Caudate nucleus (tissue), 63 donors: ENCODE measurements at places on chromosomes 12 and 14.

DNA sequence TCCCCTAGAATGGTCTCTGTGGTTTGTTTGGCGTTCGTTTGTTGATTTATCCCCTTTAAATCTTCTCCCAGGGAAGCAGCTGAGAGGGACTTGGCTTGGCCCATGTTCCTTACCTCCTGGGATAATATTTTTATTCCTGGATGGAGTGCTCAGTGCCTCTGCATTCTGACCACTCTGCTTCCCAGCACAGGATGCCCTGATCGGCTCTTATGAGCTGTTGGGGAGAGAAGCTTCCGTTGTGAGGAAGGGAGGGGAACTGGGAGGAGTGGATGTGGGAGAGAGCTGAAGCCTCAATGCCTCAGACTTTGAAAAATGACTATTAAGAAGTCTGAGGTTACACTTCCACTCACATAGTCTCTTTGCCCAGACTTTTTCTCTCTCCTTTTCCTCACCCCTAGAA is 114.8 kb downstream of the SMOC1 start:
- DNase-seq, result no peak

- no peak for DNase-seq
Measured at GRCh38 chr14:56812364-56813141, 2.3 kb upstream of the OTX2 start.

DNA sequence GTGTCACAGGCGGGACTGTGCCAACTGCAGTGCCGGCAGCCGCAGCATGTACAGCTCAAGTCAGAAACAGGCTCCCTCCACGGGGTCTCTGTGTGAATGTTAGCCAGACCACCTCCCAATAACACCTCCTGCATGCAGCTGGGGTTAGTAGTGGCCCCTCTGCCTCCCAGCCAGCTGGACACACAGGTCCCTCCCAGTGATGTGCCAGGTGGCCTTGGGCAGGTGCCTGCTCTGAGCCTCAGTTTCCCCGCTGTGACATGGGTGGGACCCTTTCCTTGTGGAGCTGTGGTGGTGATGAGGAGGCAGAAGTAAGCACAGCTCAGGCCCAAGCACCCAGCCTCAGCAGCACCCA is 139.9 kb downstream of the ADGRD1 start:
- no peak for DNase-seq

GRCh38 chr12:5907807-5908206 is 37.3 kb downstream of the ANO2 start:
- DNase-seq, result no peak
